ENCODE measurements at places on chromosomes 12 and 14.
A peak's percentile ranks its signal among the peaks of the same experiment; 100 is the strongest.

DNA sequence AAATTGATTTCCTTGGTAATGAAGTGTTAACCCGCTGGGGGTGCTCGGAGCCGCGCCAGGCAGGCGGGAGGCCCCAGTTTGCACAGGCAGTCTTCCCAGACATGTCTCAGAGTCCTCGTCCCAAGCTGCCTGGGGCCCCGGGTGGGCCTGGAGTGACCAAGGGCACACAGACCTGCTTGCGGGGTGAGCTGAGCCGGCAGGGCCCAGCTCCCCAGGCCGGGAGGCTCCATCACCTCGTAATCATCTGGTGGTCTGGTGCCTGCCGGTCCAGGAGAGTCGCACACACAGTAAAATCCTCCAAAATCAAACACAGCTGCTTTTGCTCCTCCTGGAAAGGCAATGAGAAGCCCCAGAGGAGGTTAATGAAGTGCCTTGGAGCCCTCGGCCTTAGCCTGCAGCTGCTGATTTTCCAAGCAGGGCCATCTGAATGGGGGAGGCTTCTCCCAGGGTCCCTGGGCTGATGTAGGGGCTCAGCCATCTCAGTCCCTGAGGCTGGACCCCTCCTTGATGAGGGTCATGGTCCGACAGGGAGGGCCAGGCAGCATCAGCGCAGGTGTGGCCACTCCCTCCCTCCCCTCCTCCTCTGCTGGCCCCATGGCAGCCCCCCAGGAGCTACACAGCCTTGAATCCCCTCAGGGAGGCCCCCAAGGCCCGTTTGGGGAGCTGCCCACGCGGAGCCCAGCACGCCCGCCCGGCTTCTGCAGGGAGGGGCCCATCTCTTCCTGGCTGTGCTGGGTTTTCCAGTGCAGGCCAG, 39.4 kb upstream of the FBRSL1 start:
- no peak for DNase-seq

DNA sequence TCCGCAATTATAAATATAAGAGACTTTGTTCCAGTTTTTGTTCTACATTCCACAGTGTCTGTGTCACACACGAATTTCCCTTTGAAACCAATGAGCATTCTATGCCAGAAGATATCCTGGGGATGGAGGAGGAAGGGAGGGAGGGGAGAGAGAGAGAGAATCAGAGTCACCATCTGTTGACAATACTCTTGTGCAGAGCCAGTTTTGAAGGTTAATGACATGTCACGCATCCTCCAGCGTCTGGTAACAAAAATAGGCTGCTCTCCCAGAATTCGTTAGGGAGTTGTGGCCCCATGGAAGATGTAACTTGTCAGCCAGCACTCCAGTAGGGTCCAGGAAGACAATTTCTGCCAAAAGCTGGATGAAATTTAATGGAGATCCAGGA, 213.5 kb upstream of the KRR1 start:
- DNase-seq, result peak; percentile 70

DNA sequence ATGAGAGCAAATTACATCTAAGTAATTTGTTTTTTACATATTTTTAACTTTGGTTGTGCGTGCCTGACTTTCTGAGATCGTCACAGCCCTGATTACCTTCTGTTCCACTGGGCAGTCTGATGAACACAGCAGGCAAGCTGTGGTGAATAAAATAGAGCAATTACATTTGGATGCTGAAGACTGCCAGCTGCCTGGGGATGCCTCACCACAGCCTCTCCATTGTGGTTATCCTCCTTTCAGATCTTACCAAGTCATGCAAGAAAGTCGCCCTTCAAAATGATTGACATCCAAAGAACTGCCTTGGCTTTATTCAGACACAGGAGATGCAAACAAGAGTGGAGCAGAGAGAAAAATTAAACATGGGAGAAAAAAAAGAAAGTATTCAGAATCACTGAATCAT, 456.6 kb upstream of the TMPO start:
- no peak for DNase-seq

DNA sequence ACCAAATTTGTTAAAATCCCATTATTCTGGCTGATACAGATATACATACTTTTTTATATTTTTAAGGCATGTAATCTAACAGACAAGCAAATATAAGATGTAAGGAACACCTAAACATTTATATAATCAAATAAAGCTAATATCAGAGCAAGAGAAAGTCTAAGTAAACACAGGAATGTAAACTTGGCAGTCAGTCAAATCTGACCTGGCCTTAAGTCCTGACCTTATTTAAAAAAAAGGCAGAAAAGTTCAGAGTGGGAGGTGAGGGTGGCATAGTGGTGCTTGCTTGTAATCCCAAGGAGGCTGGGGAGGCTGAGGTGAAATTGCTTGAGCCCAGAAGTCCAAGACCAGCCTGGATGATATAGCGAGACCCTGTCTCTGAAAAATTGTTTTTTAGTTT, 152.6 kb downstream of the DERA start:
- no peak for DNase-seq

GRCh38 chr12:41013881-41014642, 174.1 kb upstream of the PDZRN4 start:
- no peak for DNase-seq

DNA sequence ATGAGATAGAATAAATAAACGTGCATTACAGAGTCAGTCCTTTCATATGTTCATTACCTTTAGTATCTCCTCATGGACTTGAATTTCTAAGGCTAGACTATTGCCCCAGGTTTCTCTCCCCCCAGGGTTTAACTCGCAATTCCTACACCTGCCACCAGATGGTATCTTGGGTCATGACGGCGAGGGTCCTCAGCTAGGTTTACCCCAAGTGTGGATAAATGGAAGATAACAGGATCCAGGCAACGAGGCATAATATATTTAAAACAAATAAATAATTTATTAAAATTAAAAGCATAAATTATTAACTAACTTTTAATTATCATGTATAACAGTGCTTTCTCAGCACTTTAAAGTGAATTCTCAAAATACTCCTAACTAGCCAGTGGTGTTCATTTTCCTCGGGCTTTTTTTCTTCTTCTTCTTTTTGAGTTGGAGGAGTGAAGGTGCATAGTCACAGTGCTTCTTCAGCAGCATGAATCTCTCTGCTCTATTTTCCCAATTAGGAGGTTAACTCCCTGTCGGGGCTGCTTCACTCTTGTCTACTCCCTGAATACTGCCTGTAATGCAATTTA, 243.5 kb upstream of the CAND1 start:
- DNase-seq, result no peak

GRCh38 chr12:2353281-2353680, 300.5 kb downstream of the CACNA1C start:
- DNase-seq, result no peak

GRCh38 chr12:14937689-14938088, 648 bp downstream of the ERP27 start:
- DNase-seq, result no peak

DNA sequence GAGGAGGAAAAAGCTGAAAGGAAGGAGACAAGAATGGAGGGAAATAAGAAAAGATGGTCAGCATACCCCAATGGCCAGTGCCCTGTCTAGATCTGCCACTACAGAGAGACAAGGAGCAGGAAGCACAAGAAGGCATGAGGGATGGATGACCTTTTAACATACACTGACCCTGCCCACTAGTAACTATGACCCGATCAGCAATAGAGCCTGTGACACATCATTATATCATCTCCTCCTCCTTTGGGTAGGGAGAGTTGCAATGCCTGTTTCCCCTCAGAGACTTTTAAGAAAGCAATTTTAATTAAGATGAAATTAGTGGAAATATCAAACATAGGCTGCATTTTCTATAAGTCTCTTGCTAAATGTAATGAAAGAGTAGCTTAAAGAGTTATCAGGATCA, 4.7 kb upstream of the SLC2A13 start:
- DNase-seq, result no peak

DNA sequence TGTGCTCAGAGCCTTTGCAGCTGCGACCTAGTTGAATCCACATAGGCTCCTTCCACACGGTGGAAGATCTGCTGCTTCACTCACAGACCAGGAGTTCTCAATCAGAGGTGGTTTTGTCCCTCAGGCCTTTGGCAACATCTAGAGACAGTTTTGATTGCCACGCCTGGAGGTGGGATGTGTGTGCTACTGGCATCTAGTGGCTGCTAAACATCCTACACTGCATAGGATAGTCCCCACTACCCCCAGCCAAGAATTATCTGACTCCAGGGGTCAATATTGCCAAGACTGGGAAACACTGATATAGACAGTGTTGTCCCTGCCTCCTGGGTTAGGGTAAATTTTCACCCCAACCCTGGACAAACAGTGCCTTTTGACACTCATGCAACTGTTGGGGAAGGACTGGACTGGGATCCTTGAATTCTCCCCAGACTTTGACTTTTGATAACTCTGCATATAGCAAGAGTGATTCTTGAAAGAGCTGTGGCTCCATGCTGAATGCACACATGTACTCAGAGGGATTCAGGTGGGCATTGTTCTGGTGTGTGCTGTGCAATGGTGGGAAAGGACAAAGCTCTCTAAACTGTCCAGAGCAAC, 39.8 kb downstream of the BAZ2A start:
- DNase-seq, result no peak

DNA sequence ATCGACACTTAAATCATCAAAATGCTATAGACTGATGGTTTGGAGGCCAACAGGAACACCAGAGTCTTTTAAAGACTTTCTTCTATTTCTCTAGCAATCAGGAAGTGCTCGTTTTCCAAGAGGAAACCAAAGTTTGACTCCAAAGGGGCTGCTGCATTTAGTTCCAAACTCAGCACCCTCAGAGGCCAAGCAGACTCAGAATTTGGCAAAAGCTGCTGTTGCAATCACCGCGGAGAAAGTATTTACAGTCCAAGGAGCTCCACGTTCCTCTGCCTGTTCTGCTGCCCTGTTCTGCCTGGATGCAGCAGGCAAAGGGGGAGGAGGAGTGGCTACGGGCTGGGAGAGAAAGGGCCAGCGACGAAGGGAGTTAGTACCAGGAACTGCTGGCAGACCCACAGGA, 325.1 kb downstream of the BCL11B start:
- DNase-seq, result peak; percentile 47

GRCh38 chr14:100524933-100525243, 62.3 kb downstream of the BEGAIN start:
- DNase-seq, result no peak

DNA sequence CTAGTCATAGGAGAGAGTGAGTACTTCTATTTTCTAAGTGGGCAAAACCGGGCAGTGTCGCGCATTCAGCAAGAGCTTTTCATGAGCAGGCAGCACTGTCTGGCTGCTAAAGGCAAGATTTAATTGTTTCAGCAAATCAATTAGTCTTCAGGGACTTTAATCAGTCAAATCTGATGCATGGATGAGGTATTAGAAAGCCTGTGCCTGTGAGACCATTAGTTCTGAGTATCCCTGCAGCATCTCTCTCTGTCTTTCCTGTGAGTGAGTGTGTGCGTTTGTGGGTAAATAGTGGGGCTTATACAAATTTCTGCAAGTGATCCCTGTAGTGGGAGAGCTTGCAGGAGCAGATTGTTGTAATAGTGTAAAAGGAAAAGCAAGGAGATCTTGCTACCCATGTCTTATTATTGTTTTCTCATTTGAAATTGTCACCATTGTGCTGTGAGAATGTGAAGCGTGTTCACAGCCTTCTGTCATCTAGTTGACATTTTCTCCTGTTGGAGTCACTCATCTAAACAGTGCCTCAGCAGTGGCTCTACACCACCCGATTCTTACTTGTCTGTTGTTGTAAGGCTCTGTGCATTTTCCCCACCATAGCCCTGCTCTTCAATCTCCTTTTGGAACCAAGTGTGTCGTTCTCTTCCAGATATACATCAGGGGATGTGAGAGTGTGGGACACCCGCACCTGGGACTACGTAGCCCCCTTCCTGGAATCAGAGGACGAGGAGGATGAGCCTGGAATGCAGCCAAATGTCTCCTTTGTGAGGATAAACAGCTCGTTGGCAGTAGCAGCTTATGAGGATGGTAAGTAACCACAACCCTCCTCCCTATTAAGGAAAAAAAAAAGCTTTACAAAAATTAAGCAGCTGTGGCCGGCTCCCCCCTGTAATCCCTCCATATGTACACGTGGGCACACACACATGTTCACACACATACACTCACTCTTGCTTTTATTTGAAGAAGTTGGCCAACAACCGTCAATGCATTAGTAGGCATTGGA, 53.6 kb downstream of the FBXW8 start:
- DNase-seq, result no peak

- no peak for DNase-seq
Observed at GRCh38 chr12:110885152-110885840, 35.1 kb downstream of the MYL2 start.

GRCh38 chr12:101697930-101698799, 725 bp downstream of the CHPT1 start:
- no peak for DNase-seq

- DNase-seq, result no peak
Observed at GRCh38 chr12:109310247-109311125, 1.4 kb upstream of the FOXN4 start.

GRCh38 chr14:57380935-57381334, 9.5 kb upstream of the NAA30 start:
- no peak for DNase-seq

DNA sequence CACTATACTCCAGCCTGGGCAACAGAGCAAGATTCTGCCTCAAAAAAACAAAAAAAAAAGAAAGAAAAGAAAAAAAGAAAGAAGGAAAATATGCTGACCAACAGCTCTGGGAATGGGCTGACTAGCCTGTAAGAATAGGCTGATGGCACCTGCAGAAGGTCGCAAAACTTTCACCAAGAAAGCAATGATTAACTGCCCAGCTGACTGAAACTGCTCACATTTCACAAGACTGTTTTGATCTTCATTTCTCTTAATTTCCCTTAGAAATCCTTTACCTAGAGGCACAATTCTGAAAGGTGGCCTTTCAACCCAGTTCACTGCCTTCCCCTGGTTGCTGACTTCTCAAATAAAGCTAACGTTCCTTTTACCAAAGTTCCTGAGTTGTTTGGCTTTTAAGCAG, 12.4 kb downstream of the BEST3 start:
- DNase-seq, result no peak

GRCh38 chr12:102064476-102064875, 2.7 kb upstream of the WASHC3 start:
- no peak for DNase-seq

DNA sequence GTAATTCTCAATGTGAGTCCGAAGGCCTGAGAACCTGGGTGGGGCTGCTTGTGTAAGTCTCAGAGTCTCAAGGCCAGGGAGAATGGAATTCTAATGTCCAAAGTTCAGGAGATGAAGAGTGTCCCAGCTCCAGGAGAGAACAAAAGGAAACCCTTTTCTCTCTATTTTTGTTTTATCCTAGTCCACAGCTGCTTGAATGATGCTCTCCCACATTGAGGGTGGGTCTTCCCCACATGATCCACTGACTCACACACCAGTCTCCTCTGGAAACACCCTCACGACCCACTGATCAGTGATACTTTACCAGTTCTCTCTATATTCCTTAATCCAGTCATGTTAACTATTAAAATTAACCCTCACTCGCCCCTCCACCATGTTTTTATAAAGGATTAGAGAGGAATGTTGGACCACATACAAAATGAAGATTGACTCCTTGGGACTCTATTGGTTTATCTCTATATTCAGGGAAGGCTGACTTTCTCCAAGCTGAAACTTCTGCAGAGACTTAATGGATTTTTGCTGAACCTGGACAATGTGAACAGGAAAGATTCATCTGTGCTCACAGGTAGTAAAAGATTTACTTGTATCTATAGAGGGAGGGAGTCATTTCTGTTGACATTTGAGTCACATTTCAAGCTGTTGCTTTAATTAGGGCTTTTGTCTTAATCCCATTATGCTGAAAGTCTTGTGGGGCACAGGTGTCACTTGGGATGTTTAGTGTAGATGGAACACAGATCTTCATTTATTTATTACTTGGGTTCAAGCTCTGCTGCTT, 1061.0 kb upstream of the TMEM132C start:
- DNase-seq, result no peak

Data from fibroblast of skin of left biceps (primary cell).